ENCODE measurements at places on chromosomes 5 and 9.

GRCh38 chr5:9409413-9409960, 136.4 kb downstream of the SEMA5A start:
- DNase-seq = no peak

DNA sequence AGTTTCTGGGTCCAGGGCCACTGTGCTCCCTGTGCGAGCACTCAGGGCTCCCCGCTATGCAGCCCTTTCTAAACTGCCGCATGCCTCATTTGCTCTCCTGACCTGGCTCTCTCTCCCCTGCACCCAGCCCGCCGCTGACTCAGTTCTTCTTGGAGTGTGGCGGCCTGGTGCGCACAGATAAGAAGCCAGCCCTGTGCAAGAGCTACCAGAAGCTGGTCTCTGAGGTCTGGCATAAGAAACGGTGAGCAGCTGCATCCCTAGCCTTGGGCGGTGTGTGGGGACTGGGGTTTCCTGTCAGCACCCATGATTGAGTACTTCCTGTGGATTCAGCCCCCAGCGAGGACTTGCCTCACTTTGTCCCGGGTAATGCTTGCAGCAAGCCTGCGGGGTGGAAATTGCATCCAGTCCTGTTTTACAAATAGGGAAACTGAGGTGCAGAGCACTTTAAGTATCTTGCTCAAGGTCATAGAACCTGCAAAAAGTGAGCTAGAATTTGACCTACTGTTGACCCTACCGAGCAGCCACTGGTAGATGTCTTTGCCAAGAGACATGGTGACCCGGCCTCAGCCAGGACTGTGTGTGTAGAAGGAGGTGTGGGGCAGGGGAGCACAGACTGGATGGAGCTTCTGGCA, 27.9 kb downstream of the USP20 start:
- peak; percentile 90 for DNase-seq

GRCh38 chr5:130957151-130957550, 207.9 kb downstream of the HINT1 start:
- no peak for DNase-seq

DNA sequence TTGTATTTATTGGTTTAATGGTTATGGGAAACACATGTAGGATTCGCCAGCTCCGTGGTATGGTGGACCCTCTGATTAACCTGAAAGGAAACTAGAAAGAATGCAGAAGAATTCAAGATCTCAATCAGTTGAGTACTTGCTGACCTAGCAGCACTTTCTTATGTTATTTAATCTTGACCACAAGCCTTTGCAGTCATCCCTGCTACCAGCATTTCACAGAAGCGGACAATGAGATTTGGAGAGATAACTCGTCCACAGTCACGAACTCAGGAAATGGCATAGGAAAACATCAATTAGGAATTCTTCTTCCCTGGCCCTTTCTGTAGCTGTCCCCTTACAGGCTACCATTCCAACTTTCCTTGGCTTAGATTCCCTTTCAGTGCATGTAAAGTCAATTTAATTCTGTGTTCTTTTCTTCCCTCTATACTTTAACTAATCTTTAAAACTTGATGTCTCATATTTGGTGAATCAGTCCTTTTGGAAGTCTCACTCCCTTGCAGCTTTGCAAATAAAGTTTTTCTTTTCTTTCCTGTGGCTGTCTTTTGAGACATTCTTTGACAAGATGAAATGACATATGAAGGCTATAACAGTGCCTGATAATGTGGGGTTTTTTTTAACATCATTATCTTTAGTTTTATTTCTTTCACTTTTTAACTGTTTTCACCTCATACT, 1.3 kb upstream of the SLC44A1 start:
- DNase-seq = peak; percentile 90

DNA sequence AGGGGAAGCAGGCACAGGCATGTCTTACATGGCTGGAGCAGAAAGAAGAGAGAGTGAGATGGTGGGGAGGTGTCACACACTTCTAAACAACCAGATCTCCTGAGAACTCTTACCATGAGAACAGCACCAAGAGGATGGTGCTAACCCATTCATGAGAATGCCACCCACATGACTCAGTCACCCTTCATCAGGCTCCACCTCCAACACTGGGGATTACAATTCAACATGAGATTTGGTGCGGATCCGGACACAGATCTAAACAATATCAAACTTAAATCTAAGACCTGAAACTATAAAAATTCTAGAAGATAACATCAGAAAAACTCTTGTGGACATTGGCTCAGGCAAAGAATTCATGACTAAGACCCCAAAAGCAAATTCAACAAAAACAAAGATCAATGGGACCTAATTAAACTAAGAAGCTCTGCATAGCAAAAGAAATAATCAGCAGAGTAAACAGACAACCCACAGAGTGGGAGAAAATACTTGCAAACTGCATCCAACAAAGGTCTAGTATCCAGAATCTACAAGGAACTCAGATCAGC, 65.4 kb downstream of the SPATA31C2 start:
- DNase-seq = no peak

All from islet precursor cell (in vitro differentiated cells).